Activated T-cell treated with anti-CD3 and anti-CD28 coated beads for 48 hours (primary cell): ENCODE measurements at places on chromosomes 16 and 17.

GRCh38 chr16:30820952-30821421 is 34.0 kb upstream of the ZNF629 start:
- DNase-seq, result no peak

- DNase-seq, result no peak
Measured at GRCh38 chr17:15516150-15516549, 47.1 kb downstream of the TVP23C start.

DNA sequence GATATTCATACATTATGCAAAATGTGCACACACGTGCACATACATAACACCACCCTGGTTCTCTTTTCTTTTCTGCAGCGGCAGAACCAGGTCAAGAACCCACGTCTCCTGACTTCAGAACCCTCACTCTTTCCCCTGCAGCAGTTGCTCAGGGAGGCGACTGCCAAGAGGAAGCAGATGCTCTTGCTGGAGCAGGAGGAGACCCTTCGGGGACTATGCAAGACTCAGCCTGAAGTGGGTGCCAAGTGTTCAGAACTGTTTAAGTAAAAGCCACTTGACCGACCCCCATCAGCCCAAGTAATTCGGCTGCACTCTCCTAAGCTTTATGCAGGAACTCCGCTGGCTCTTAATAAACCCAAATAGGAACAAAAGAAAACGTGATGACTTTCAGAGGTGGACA is 193.8 kb downstream of the SLC39A11 start:
- no peak for DNase-seq

DNA sequence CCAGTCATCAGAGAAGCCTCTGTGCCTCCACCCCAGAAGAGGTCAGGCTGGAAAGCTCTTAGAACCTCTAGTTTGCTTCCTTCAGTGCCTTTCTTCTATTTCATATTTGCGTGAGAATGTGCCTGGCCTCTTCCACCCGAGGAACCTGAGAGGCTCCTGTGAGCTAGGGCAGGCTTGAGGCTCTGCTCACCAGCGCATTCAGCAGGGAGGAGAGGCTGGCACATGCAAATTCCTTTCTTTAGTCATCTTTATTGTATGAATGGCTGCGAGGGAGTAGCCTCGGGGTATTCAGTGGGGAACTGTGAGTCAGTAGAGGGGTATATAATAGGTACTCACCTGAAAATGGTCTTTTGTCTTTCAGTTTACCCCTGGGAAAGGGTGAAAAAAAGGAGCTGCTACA is 268.3 kb downstream of the ABCC12 start:
- DNase-seq, result no peak

DNA sequence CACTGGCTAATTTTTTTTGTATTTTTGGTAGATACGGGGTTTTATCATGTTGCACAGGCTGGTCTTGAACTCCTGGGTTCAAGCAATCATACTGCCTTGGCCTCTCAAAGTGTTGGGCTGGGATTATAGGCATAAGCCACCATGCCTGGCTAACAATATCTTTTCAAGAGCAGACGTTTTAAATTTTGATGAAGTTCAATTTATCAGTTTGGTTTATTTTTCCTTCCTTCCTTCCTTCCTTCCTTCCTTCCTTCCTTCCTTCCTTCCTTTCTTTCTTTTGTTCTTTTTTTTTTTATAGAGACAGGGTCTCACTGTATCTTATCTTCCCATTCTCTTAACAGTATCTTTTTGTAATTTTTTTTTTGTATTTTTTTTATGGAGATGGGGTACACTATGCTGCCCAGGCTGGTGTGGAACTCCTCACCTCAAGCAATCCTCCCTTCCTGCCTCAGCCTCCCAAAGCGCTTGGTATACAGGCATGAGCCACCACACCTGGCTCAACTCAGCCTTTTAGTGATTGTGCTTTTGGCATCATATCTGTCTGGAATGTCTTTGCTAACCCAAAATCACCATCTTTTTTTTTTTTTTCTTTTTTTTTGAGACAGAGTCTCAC is 13.6 kb upstream of the GIP start:
- DNase-seq, result no peak

DNA sequence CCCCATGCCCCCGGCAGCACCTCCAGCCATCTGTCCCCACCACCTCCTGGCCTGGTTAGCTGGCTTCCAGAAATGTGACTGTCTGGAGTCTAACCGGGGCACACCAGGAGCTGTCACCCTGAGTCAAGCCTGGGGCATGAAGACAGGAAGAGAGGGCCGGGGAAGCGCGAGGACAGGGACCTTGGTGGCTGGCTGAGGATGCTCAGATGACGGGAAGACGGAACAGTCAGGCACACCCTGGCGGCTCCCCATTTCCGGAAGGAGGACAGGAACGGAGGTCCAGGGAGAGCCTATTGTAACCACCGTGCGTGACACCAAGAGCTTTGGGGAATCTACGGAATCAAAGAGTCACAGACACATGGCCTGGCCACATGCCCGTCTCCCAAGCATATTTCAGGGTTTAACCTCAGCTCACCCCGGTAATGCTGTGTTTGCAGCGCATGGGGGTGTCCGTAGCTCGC is 51.7 kb downstream of the SDK2 start:
- no peak for DNase-seq

DNA sequence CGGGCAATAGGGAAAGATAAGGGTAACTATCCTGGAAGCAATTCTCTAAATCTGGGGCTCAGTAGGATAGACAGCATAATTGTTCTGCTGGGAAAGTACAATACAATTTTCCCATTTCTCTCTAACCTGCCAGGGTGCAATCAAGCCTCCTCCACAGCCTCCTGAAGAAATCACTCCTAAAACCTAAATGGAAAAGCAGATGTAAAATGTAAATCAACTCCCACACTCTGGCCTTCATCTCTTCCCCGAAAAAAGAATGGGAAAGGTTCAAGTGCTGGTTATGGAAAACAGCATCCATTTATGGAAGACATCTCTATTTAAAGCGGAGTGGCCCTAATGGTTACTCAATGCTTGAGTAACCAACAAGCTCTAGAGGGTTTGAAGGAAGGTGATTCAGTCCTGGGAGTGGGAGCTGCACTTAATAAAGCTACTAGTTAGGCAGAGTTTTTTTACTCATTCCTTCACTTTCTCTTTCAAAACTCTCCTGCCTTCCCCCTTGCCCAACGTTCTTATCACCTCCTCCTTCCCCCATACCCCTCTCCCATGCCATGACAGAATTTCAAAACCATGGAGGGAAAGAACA is 5.1 kb downstream of the MMD start:
- no peak for DNase-seq

GRCh38 chr16:69834807-69835466 is 72.8 kb downstream of the WWP2 start:
- DNase-seq, result no peak

DNA sequence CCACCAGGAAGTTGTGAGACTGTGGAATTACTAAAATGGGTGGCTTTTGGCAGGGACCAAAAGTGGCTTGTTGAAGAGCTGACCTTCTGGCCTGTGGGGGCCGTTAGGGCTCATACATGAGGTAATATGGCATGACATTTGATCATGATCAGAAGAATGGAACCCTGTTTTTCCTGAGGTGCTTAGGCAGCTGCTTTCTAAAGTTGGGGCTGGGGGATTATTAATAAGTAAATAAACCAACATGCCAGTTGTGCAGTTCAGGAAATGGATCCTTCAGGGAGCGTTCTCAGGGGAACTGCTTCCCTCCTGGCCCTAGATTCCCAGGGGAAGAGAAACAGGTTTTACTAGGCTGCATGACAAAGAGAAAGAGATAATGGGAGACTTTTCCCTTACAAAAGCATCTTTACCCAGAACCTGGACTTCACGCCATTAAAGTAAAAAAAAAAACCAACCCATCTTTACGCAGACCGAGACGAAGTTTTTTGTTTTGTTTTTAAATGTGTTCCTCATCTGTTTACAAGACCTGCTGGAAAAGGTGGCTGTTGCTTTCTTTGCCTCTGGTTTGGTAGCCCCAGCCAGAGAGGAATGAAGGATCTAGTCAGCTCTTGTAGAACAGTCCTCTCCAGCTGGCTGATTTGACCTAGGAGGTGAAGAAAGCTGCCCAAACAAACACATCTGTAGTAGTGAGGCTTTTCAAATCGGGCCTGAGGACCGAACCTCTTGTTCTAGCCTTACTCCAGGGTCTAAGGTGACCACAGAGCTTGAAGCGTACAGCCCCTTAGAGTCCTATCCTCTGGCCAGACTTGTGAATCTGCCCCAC is 22.7 kb downstream of the YPEL2 start:
- no peak for DNase-seq

DNA sequence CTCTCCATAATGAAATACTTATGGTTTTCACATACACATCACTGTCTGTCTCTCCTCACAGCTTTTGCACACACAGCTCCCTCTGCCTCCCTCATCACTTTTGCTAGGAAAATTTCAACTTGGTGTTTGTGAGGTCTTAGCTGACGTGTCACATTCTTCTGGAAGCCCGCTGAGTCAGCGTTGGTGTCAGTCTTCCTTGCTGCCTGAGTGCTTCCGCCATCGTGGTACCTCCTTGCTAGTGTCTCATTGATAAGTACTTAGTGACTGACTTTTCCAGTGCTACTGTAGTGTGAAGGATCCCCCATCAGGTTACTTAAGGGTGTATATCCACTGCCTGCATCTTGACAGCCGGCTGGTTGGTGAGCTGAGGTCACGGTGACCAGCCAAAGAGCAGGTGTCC is 33.5 kb downstream of the CA10 start:
- DNase-seq, result no peak

DNA sequence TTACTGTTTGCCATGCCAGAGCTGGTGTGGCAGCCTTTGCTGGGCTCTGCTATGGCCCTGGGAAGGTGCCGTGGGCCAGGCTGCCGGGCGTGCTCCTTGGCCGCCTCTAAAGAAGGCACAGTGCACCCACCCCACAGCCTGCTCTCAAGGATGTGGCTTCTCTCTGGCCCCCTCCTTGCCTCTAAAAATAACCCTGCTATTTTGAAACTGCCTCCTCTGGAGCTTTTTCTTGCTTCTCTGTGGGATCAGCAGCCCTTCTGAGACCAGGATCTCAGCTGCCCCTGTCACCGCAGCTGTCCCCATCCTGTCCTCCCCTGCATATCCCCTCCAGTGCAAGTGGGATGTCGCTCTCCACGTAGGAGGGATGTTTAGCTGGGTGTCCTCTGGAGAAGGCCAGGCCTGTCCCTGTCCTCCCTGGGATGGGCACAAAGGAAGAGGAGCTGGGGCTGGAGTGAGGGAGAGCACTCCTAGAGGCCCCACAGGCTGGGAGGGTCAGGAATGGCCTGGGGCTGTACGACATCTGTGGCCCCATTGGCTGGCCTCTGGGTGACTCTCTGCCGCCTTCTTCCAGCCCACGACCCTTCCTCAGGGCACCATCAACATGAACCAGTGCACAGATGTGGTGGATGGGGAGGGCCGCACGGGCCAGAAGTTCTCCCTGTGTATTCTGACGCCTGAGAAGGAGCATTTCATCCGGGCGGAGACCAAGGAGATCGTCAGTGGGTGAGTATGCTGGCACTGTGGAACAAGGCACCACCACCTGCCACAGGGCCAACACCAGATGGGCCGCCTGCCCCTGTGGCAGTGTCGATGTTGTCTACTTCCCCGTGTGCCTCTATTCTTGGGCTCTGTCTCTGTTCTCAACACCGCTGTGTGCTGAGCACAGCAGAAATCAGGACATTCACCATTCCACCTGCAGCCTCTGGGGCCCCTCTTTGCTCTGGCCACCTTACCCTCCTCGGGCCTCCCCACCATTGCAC is 79.7 kb downstream of the PLD6 start:
- no peak for DNase-seq

DNA sequence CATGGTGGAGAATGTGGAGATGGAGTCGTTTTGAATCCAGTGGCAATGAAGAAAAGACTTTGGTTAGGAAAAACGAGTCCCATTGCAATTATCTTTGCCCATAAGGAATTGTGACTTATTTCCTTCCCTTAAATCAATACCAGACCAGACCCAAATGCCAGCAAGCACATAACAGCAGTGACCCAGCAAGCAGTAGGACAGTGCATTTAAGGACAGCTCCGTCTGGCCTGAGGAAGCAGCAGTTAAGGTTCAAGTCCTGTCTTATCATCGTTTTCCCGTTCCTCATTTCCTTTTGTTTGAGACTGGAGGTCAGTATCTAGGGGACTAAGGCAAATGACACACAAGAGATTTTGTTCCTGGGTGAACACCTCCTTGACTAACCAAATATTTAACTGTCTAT is 74.6 kb upstream of the FAM20A start:
- DNase-seq, result no peak

DNA sequence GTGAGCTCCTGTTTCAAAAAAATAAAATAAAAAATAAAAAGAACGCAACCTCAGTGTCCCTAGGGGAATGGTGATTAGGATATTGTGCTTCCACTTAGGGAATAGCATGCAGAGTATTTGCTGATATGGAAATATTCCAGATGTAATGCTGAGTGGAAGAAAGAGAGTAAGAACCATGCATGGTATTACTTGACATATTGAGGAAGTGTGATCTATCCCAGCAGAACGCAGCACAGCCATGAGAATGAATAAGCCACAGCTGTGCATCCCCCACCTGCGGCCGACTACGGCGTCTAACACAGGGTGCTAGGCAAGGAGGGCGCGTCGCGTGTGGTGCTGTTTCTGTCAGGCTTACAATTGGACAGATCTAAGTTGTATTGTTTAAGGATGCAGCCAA is 49.5 kb downstream of the FOXK2 start:
- DNase-seq, result no peak

GRCh38 chr16:116015-116414 is 22.5 kb downstream of the NPRL3 start:
- DNase-seq, result no peak

GRCh38 chr17:82767041-82767754 is 15.3 kb downstream of the TBCD start:
- DNase-seq, result peak; percentile 22

GRCh38 chr17:32626379-32626791 is 139.6 kb downstream of the CDK5R1 start:
- DNase-seq, result no peak

DNA sequence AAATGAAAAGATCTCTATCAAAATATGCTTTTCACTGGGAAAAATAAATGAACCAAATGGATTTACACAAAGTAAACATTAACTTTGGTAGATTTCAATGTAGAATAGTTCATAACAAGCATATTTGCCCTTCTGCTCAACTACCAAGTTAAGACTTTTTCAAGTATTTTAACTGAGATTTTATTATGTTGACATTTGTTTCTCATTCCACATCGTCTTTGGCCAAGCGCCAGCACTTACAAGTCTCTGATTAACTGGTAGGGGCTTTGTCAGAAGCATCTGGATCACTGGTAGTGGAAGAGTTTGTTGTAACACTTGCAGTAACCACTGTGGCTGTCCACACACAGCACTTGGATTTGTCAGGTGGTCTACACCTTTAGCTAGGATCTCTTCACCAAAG is 22.9 kb downstream of the SLFN12L start:
- no peak for DNase-seq

GRCh38 chr16:82201926-82202325 is 31.9 kb upstream of the MPHOSPH6 start:
- DNase-seq, result no peak

- no peak for DNase-seq
Measured at GRCh38 chr16:75196836-75197235, 10.1 kb downstream of the CTRB2 start.
